Thymus (tissue), 14 donors: ENCODE measurements at places on chromosomes 1 and 21. TPM values are rescaled to one million over a fixed set of nuclear protein-coding genes. Genes with fewer than 3 reads are reported as not detected.

Gene CD5L
- 1.2 TPM for total RNA-seq

Gene TMEM200B
- 0.57 TPM for total RNA-seq

Gene FCRL5
- total RNA-seq, result 0.80 TPM

Gene DDX59
- total RNA-seq, result 28.8 TPM

Gene AIRE
- 11.9 TPM for total RNA-seq

Gene SLAMF7
- 6.4 TPM for total RNA-seq

Gene S100A7
- 5.9 TPM for total RNA-seq
